GM20000 (cell line): ENCODE measurements at places on chromosomes 2 and 18.

DNA sequence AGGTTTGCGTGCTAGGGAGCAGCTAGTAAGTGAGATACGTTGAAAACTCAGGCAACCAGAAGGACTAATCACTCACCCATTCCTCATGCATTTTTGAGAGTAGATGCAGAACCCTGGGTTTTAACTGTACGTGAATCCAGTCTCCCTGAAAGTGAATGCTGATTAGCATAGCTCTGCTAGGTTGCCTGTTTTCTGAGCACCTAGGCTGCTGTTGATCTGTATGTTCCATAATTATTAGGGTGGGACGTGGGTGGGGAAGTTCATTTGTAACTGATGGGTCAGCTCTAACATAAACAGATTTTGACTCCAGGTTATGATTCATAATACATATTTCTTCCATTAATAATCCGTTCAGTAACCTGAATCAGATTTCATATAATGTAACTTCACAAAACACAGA lies 379.0 kb upstream of the FANCL start:
- no peak for DNase-seq

DNA sequence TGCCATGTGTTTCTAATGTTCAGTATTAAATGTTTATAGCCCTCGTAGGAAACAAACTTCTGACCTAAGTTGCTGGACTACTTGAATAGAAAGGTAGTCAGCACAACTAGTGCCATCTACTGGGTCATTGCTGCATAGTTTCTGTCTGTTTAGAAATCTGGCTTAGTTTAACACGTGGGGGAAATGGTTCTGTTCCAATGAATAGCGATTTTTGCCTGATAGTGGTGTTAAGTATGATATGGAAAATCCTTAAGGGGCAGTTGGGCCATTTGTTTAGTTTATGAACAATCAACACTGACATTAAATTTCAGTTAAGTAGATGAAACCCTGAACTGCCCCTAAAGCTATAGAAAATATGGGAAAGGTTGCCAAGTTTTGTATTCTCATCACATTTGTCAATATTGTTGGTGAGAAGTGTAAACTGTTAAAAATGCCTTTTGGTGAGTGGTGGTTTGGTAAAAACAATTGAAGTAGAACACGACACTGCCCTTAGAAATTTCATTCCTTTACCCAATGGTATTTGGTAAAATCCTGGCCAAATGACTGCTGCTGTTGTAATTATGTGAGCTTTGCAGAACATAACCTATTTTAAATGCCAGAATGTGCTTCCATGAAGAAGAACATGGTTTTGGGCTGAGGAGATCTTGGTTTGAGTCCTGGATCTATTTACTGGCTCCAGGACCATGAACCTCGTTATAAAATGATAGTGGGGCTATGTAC lies 13.2 kb downstream of the NABP1 start:
- DNase-seq: peak; percentile 70

- peak; percentile 15 for DNase-seq
Observed at GRCh38 chr2:241777170-241777685, 606 bp downstream of the GAL3ST2 start.

DNA sequence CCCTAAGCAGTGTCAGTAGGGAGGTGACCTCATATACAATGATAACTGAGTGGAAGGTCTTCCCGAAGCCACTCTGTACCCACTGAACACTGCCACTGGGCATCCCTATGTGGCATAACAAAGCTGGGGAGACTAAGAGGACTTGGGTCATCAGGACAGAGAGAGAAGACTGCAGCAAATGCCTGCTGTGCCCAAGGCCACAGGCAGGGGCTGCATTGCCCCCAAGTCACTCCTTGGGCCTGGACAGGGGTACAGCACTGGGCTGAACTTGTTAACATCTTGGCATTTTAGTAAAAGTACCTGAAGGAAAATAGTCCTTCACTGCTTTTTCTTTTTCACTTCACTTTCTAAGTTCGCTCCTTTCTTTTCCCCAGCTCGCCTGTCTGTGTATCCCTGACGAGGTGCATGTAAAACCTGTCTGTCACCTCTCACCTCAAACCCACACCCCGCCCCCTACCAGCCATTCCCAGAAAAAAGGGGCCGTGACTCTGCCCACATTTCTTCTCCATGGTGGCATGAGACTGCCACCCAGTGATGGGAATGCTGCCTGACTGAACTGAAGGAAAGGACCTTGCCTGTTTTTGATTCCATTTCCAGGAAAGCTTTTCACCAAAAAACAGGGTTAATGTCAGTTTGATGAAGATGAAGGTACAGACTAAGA lies 62.9 kb downstream of the MTHFD2 start:
- no peak for DNase-seq

GRCh38 chr18:61196750-61197149 lies 136.5 kb upstream of the CDH20 start:
- no peak for DNase-seq

DNA sequence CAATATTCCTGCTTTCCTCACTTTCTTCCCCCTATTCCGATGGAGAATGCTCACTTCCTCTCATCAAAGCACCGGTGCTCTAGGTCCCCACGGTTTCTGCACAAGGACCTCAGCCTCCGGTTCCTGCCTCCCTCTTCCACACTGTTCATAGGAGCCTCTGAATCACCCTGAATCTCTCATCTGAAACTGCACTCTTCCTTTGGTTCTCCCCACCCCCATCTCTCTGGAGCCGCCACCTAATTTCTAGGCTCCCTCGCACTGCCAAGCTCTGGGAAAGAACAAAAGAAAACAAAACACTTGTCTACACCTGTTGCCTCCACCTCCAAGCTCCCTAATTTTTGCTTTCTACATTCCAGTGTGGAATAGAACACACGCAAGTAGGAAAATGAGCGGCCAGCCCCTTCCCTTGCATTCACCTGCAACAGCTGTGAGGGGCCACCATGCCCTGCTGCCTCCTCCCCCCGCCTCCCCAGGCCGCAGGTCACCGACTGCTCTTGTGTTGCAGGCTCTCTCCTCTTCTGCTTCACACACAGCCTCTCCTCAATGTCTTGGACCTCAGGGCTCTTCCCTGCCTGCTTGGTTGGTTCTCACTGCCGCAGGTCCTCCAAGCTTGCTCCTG lies 9.6 kb downstream of the FBXO15 start:
- no peak for DNase-seq

- no peak for DNase-seq
Observed at GRCh38 chr18:39313992-39314391, 1748.4 kb upstream of the CELF4 start.

DNA sequence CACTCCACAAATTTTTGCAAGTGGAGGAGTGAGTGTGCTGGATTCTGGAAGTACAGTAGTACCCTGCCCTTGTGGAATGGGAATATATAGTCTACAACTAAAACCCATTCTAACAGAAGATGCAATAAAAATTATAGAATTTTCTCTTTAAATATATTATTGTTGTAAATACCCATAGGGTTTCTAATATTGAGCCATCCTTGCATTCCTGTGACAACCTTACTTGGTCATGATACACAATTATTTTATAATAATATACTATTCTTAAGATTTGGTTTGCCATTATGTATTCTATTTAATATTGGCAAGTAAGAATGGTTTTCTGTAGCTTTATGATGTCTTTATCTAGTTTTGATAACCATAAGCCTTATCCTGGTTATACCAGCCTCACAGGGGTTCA lies 52.2 kb downstream of the EML6 start:
- DNase-seq: no peak

DNA sequence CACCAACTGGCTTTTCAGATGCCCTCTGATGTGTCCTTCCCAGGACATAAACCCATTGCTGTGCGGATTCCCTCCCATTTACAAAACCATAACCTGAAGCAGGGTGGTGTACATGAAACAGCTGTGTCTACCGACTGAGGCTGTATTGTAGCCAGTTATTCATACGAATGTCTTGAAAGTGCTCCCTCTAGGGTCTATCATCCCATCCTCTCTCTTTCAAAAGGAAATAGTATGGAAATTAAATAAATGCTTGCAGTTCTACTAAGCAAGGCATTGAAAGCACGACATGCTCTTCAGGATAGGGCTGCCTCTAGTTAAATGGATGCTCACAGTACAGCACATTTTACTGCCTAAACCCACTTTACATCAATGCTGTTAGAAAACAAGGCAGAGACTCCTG lies 112.2 kb upstream of the PXDN start:
- no peak for DNase-seq

DNA sequence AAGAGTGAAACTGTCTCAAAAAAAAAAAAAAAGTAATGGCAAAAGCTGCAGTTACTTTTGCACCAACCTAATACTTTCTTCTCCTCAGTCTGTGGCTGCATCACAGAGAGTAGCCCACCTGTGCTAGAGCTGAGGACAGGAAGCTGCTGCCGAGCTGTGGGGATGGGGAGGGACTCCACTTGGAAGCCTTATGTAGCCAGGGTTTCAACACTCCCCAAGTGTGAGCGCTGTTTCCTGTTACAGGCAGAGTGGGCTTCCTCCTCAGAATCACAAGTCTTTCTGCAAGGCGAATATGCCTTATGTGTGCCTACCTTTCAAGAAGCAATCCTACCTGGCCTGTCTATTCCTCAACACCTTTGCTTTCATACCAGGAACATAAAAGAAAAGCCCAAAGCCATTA lies 36.3 kb upstream of the CYP27C1 start:
- DNase-seq: no peak

- DNase-seq: no peak
Observed at GRCh38 chr2:143229952-143230351, 100.7 kb downstream of the ARHGAP15 start.

DNA sequence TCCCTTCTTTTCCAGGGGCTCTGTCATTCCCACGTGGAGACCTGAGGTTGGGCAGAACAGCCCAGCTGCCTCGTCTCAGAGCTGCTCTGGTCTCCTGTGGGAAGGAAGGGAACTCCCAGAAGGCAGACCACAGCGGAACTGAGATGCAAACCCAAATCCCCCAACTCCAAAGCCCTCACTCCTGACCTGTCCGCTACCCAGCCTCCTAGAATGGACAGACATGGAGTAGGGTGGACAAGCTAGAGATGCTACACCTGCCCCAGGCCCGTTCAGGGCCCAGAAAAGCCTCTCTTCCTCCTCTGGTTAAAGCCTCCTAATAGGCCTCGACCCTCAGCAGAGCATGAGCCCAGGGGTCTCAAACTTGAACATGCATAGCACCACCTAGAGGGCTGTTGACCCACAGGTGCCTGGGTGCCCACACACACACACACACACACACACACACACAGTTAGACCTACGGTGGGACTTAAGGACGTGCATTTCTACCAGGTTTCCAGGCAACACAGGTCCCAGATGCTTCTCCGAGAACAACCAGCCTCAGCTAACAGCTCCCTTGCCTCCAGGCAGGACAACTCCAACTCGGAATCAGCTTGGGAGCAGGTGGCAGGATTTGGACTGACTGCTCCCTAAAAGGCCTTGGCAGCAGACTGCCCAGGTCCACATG lies 93.5 kb downstream of the TNS1 start:
- DNase-seq: no peak

DNA sequence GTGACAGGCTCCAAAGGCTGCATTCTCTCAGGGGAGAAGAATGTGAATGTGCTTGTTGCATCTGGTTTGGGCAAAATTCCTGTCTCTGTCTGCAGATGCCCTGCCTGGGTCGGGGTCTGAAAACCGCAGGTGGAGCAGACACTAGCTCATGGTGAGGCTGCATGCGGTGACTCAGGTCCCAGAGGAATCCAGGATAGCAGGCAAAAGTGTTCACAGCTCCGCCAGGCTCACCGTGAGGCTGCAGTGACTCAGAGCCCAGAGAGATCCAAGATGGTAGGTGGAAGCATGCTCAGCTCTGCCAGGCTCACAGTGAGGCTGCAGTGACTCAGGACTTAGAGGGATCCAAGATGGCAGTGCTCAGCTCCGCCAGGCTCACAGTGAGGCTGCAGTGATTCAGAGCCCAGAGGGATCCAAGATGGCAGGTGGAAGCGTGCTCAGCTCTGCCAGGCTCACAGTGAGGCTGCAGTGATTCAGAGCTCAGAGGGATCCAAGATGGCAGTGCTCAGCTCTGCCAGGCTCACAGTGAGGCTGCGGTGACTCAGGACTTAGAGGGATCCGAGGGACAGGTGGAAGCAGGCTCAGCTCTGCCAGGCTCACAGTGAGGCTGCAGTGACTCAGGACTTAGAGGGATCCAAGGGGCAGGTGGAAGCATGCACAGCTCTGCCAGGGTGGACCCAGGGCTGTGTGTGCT lies 200.5 kb downstream of the ACKR3 start:
- DNase-seq: no peak

DNA sequence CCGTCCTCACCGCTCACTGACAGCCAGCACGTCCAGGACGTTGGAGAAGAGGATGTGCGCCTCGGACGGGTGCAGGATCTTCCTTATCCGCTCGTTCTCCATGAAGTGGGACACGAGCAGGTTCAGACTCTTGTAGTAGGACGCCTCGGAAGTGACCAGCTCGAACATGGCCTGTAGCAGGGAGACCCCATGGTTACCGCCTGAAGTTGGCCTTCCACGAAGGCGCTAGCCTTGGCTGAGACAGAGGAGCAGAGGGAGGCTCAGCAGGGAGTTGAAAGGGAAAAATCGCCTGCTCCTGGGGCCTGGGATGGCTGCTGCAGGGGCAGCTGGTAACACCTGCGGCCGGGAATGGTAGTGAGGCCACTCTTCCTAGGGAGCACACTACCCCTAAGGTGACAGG lies 24.7 kb downstream of the SNORC start:
- no peak for DNase-seq

DNA sequence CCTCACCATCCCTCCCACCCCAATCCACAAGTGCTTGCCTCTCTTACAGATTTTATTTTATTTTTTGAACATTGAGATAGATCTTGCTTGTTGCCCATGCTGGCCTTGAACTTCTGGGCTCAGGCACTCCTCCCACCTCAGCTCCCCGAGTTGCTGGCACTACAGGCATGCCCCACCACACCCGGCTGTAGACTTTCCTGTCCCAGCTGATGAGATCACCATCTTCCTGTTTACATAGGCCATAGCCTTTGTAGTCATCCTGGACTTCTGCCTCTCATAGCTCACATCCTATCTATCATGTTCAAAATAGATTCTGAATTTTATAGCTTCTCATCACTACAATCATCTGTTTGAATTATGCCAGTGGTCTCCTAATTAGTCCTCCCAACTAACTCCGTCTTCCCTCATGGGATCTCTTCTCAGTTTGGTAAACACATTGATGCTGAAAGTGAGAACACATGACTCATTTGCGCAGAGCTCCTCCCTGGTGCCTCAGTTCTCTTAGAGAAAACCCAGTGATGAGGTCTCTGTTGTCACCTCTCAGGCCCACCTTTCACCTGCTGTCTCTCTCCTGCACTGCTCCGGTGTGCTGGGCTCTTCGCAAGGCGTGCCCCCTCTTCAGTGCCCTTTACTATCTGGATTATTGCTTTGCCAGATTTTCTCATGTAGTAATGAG lies 243.0 kb downstream of the ZNF407 start:
- DNase-seq: no peak

DNA sequence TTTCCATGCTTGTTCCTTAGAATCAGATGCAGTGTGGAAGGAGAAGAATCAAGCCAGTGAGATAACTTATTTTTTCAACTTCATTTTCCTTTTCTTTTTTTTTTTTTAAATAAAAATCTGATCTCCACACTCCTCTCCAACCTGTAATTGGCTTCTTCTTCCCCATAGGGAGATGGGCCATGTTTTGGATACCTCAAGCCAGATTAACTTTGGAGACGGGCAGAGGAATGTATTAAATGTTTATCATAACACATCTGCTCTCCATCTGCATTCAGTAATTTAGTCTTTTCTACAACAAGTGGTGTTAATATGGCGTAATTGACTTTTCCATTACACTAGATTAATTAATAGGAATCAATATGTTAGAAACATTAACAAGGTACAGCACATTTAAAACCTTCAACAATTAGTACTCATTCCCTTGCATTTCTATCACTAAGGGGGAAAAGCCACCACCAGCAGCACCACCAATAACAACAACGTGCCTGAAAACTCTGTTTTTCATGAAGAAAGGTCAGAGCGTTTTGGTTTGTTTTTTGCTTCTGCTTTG lies 244.1 kb downstream of the MYCN start:
- DNase-seq: no peak
